ENCODE measurements at places on chromosomes 4 and X. TPM values are rescaled to one million over a fixed set of nuclear protein-coding genes. Genes with fewer than 3 reads are reported as not detected.

The NCAPG gene
- 0.26 TPM for total RNA-seq

The SSX4 gene
- total RNA-seq, result not detected

The HTR2C gene
- not detected for total RNA-seq

The IL13RA2 gene
- 15.4 TPM for total RNA-seq

The FGB gene
- total RNA-seq, result not detected

The MSX1 gene
- total RNA-seq, result under 0.01 TPM
